ENCODE measurements at places on chromosomes 4 and X.

GRCh38 chrX:107324493-107325310 is 118.3 kb downstream of the DNAAF6 start:
- DNase-seq: peak; percentile 79

GRCh38 chrX:137823257-137823656 is 257.3 kb downstream of the ZIC3 start:
- no peak for DNase-seq

DNA sequence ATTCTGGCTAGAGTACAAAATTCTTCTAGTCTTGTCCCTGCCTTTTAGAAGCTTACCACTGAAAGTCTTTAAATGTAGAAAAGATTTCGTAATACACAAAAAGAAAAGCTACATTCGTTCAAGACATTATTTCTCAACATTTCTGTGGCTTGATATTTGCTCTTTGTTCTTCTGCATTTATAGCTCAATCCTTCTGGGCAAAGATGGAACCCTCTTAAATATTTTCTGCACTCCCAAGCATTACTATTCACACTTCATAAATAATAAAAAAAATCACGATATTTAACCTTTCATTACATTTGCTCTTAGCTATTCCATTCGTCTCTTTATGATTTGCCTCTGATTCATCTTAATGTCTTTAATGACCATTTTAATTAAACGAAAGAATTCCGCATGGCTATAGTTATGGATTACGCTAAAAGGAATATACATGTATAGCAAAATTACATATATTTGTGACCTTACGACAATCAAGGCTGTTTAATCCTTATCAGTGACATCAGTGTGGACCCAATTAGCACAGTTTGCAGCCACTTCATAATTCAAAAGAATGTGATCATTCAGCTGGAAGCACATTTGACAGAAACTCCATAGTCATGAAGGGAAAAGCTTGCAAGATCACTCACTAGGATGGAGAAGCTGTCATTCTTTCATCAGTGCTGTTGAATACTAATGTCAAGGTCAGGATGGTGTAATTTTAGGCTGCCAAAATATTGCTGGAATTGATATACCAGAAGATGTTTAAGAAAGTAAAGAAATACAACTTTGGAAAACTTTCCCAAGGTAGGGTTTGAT is 1075.0 kb upstream of the TENM3 start:
- no peak for DNase-seq

DNA sequence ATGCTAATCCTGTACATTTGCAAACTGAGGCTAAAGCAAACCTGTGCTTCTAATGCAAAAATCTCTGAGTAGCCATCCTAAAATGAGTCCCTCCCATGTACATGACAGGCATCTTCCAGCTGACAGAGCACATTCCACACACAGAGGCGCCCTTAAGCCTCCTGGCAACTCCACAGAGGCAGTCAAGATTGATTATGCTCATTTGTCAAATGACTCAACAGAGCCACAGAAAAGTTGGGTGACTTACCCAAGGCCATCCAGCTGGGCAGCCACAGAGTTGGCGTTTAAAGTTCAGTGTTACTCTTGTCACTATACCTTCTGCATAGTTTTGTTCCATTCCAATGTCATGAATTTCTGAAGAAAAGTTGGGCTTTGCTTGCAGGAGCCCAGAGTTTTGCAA is 394.6 kb upstream of the FGF13 start:
- DNase-seq: no peak

DNA sequence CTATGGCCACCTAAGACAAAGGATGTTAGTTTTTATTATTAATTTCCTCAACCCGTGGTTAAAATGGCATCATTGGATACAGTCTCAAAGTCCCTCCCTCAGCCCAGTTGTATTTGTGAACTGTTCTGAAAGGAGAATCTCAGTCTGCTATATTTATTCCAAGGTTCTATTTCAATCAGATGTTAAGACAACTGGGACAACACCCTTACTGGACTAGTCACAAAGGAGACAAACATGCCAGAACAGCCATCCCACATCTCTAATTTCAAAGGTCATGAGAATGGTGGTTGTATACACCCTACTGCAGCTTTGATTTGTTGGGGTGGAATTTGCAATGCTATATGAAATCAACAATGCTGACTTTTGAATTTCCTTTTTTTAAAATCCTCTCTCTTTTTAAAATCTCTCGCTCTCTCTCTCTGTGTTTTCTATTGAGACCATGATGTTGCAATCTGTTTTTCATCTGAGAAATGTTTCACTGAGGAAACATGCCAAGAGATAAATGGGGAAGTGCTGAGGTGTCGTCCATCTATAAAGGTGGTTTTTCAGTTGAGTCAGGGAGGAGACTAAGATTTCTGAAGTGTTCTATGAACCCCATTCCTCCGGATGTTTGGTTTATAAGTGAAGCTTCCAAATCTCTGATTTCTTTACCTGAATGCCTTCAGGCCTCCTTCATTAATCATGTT is 201.5 kb upstream of the GATB start:
- no peak for DNase-seq

GRCh38 chr4:139633195-139633594 is 32.4 kb upstream of the MGST2 start:
- DNase-seq: no peak

DNA sequence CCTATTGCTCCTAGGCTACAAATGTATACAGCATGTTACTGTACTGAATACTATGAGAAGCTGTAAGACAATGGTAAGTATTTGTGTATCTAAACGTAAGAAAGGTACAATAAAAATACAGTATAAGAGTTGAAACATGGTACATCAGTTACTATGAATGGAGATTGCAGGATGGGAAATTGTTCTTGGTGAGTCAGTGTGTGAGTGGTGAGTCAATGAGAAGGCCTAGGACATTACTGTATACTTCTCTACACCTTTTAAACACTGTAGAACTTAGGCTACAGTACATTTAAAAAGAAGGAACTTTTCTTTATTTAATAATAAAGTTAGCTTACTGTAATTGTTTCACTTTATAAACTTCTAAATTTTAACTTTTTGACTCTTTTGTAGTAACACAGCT is 2603.2 kb downstream of the PCDH7 start:
- DNase-seq: no peak

- DNase-seq: no peak
These were observed 190.6 kb downstream of the ACTRT1 start for GRCh38 chrX:127861611-127862010.

GRCh38 chr4:8422327-8422726 is 18.2 kb downstream of the ACOX3 start:
- DNase-seq: no peak

All from posterior vena cava (tissue), 2 donors.